NCI-H2227 treated with DMSO at 0.1 percent for 48 hours (cell line): ENCODE measurements at places on chromosomes 7 and 10.
A peak's percentile ranks its signal among the peaks of the same experiment; 100 is the strongest.

DNA sequence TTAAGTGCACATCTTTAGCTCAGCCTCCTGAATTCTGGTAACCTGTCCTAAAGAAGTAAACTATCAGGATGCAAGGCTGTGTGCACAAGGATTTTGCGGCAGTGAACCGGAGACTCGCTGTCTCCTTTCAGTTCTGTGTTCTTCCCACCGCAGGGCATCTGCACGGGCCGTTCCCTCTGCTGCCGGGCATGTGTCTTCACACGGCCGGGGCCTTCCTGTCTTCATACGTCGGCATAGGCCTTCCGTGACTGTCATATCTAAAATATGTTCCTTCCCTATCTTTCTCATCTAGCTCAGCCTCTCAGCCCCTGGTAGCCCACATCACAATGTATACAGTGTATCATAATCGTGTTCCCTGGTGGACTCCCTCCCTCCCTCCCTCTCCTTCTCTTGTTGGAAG is 16.4 kb downstream of the PALD1 start:
- DNase-seq, result no peak

GRCh38 chr10:11754173-11754572 is 12.0 kb downstream of the ECHDC3 start:
- no peak for DNase-seq

DNA sequence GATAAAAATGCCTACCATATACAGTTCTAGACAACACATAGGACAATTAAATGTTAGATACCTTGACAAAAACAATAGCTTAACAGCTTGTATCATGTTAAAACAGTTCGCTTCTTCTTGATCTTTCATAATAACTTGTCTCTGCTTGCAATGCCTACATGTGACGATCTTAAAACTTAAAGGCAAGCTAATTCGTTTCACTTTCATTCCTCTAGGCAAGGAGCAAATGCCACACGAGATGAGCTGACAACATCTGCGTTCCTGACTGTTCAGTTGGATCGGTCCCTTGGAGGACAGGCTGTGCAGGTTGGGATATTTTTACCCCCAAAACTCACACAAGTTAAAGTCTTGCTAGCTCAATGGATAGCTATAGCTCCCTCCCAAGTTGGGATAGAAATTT is 51.6 kb upstream of the ARL4A start:
- no peak for DNase-seq

GRCh38 chr7:102395592-102395872 is 631 bp upstream of the PRKRIP1 start:
- peak; percentile 89 for DNase-seq

- DNase-seq, result no peak
Observed at GRCh38 chr10:118865998-118866693, 111.4 kb upstream of the CACUL1 start.

DNA sequence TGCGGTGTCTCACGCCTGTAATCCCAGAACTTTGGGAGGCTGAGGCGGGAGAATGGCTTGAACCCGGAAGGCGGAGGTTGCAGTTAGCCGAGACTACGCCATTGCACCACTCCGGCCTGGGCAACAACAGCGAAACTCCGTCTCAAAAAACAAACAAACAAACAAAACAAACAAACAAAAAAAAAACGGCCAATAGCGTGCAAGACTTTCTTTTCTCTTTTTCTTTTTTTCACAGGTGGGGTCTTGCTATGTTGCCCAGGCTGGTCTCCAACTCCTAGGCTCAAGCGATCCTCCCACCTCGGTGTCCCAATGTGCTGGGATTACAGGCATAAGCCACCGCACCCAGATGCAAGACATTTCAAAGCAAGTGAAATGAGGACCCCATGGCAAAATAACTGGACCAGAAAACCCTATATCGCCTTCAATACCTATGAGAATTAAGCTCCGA is 1.6 kb downstream of the PSAP start:
- DNase-seq, result no peak
